Left lobe of liver (tissue), 2 donors: ENCODE measurements at places on chromosomes 2 and 18. TPM values are rescaled to one million over a fixed set of nuclear protein-coding genes. Genes with fewer than 3 reads are reported as not detected.

DNA sequence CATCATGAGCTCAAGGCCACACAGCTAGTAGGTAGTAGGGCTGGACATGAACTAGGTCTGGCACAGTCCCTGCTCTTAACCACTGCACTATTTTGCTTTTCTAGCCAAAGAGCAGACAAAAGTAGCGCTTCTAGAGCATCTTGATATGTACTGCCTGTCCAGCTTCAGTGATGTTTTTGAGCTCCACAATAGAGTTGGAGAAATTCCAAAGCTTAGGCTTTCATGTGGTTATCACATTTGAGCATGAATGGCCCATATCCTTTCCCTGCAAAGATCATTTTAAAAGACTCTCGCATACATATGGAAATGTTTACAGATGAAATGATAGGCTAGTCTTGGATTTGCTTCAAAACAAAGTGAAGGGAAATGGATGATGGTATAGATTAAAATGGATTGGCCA lies 128.7 kb downstream of the MAP3K20 start:
- no peak for DNase-seq

MC5R gene
- not detected for total RNA-seq

CCNT2 gene
- total RNA-seq, result 19.5 TPM

RIT2 gene
- total RNA-seq, result not detected

GRCh38 chr2:29688429-29688828 lies 233.0 kb downstream of the ALK start:
- no peak for DNase-seq

- no peak for DNase-seq
Observed at GRCh38 chr2:111251711-111252110, 131.0 kb downstream of the BCL2L11 start.

ZNF24 gene
- 20.3 TPM for total RNA-seq

- DNase-seq, result no peak
Observed at GRCh38 chr2:234444242-234444730, 52.6 kb downstream of the ARL4C start.

EPAS1 gene
- total RNA-seq, result 127 TPM

DNA sequence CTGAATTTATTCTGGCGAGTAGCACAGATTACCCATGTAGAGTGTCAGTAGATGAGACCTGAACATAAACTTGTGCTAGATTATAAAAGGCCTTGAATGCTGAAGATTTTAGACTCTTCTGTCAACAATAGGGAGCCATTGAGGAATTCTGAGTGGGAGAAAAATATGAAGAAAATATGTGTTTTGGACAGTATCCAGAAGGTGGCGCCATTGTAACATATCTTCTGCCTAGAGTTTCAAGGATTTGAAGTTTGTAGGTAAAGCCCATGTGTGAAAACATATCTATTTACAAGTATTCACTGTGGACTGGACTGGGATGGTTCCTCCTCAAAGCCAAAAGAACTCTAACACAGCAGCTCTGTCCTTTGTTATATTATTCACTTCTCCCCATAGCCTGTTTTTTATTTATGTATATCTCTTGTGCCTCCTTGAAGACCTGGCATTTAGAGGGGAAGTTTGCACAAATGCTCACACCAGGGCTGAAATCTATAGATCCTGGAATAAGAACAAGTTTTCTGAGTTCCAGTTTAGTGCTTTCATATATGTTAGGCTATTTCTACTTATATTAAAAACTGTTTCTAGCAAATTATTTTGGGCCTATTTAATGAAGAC lies 124.9 kb downstream of the RDH14 start:
- no peak for DNase-seq

CHRND gene
- not detected for total RNA-seq

GPAT2 gene
- 1.3 TPM for total RNA-seq

DNA sequence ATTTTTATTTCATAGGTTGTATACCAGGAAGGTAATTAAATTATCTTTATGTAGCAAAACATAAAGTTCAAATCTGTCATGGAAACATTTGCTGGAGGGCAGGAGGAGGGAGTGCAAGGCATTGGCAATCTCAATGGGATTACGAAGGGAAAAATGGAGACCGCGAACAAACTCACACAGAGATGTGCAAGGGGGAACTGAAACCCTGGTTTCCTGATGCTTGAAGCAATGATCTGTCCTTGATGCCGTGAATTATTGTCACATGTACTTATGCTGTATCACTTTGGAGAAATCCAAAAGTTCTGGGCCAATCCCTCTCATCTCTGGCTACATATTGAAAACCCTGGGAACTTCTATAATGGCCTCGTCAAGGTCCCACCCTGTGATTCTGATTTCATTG lies 65.0 kb upstream of the MFF start:
- DNase-seq, result no peak

ASXL3 gene
- 2.6 TPM for total RNA-seq

DNA sequence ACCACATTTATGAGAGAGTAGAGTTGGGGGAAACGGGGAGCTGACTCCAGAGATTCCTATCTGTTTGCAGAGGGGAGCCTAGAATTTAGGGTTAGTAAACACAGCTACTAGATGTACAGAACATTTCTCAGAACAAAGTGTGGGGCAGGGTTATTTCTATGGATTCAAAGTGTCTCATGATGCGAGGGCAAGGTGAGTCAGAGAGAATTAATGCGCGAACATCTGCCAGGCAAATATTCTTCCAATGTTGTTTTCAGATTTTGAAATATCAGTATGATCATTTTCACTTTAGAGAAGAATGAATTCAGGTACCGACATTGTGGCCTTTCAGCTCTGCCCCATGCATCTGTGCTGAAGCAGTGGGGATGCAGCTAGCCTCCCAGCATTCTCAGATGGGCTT lies 2.0 kb upstream of the DSEL start:
- DNase-seq, result no peak

DNA sequence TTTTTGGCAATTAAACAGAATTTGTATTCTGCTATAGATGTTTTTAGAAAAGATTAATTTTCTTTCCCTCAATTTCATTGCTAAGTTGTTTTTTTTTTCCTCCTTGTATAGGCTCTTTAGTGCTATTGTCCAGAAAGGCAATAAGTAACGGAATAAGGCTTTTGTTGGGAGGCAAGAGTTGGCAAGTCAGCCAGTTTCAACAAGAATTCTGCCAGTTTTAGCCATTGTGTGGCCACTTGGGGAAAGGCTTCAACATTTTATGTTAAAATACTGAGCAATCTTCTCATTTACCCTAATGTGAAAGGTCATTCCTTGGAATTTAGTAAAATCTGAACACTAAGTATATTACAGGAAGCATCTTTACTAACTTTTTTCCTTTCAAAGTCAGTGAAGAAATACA lies 9.6 kb downstream of the CALCRL start:
- DNase-seq, result no peak

GRCh38 chr18:26059357-26059756 lies 31.1 kb downstream of the SS18 start:
- DNase-seq, result no peak

DNA sequence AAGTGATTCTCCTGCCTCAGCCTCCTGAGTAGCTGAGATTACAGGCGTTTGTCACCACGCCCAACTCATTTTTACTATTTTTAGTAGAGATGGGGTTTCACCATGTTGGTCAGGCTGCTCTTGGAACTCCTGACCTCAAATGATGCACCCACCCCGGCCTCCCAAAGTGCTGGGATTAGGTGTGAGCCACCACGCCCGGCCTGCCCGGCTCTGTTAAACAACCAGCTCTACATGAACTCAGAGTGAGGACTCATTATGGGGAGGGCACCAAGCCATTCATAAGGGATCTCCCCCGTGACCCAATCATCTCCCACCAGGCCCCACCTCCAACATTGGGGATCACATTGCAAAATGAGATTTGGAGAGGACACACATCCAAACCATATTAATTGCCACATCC lies 8.8 kb downstream of the ATIC start:
- DNase-seq, result no peak

- DNase-seq, result peak; percentile 27
Observed at GRCh38 chr2:232890536-232890895, 20.5 kb downstream of the SNORC start.

DNA sequence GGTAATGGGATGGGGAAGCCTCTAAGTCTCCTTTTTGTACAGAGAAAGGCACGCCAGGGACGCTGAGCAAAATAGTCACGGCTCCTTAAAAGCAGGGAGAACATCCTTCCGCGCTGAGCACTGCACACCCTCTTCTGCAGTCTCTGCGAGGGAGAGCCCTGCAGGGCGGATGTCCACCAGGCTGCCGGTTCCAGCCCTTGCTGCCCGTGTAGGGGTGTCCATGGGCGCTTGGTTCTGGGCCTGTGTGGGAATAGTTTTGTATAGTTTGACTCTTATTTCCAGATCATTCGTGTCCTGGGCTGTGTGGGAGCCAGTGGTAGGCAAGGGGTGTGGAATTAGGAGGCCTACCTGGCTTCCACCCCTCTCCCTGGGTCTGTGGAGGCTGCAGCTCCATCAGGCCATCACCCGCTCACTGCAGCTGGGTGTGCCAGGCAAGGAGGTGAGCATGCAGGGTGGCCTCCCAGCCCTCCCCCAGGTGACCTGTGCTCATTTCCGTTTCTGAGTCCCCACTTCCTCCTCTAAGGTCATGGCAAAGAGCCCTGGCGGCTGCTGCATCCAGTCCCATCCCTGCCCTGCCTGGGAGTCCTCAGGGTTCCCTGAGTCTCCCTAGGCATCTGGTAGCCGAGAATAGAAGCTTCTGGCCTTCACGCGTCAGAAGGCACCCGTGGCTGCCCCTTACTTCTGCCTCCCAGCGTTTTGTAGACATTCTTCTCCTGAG lies 202.6 kb downstream of the LDLRAD4 start:
- DNase-seq, result no peak

DNA sequence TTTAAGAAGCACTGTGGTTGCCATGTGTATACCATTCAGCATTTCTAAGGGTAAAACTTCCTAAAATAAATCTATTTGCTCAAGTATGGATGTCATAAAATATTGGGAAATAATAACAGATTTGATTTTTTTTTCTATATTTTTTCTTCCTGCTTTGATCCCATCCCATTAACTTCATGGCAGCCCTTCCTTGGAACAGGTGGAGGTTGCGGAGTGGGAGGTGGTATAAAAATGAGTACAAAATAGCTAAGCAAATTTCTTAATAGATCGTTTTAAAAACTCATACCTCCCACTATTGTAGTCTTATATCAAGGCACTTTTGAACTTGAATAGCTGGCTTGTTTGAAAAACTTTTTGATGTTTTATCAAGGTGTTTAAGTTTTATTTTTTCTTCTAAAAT lies 152.1 kb upstream of the KYNU start:
- DNase-seq, result no peak

EPC2 gene
- total RNA-seq, result 6.9 TPM

CCDC85A gene
- total RNA-seq, result 0.08 TPM

B3GNT7 gene
- total RNA-seq, result 1.6 TPM

KATNAL2 gene
- total RNA-seq, result 4.5 TPM

GRCh38 chr18:31049189-31049588 lies 6.6 kb upstream of the DSC3 start:
- no peak for DNase-seq

CRYGD gene
- total RNA-seq, result not detected

AQP4 gene
- 0.45 TPM for total RNA-seq

ABCG5 gene
- total RNA-seq, result 57.0 TPM

GRCh38 chr2:228446734-228447133 lies 265.2 kb upstream of the SPHKAP start:
- no peak for DNase-seq

DNA sequence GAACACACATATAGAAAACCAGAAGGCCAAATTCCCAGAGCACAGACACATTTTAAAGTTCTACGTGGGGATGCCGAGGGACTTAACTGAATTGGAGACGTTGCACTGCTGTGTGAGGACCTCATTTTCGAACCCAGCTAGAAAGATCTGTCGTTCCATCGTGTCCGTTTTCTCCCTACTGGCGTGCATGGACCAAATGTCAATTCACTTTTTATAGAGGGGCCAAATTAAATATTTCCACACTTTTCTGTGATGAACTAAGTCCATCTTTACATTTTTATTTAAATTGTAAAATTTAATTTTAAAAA lies 692 bp upstream of the TSHZ1 start:
- no peak for DNase-seq

DNA sequence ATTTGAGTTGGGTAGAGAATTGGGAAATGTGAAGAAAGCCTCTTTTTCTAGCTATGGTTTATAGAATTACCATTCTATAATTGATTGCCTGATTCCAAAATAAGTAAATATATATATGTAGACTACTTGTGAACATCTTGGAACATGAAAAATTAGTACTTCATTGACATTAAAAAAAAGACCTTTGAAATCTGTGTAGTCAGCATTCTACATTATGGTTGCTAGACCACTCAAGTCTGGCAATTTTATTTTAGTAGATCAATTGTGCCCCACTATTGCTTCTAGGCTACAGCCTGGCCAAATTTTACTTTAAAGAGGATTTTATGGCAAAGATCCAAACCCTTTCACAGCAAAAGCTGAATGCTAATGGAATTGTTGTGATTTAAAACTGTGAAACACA lies 279.8 kb downstream of the IKZF2 start:
- DNase-seq, result no peak

DNA sequence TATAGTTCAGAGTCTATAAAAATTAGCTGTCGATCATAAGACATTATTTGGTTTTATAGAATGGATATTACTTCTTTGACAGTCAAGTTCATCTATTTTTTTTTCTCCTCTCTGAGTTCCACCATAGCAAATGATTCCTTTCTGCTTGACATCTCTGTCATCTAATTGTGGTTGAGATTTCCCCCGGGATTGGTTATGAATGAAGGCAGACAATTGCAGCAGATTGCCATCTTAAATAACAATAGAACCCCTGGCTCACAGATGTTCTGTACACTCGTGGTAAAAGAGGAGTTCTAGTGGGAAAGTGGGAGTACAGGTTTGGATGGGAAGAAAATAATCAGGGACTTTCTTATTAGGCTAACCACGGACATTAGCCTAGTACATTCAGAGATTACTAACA lies 292.1 kb upstream of the NRXN1 start:
- no peak for DNase-seq

- DNase-seq, result no peak
Observed at GRCh38 chr2:105584435-105585010, 160.2 kb upstream of the NCK2 start.

MYCN gene
- total RNA-seq, result 0.73 TPM

MYL12A gene
- 85.5 TPM for total RNA-seq

DNA sequence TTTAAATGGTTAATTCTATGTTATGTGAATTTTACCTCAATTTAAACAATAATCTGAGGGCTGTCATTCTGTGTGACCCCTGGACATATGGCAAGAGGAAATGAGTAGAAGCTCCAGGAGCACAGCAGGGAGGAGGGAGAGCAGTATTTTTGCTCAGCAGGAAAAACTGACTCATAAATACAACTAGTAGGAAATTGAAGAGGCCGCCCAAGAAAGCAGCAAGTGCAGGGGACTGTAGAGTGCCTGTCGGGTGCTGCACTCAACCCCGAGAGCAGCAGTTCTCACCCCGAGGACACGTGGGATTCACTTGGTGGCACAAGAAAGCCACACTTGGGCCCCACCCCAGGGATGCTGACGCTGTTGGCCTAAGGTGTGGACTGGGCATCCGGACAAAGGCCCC lies 60.8 kb downstream of the NPAS2 start:
- no peak for DNase-seq

GRCh38 chr2:49219741-49220140 lies 65.4 kb upstream of the FSHR start:
- no peak for DNase-seq

C2orf15 gene
- 0.23 TPM for total RNA-seq

IL1F10 gene
- total RNA-seq, result not detected

RETREG2 gene
- total RNA-seq, result 54.8 TPM

- DNase-seq, result no peak
Observed at GRCh38 chr2:163312713-163313112, 423.1 kb downstream of the FIGN start.

RBM43 gene
- 3.4 TPM for total RNA-seq
